ENCODE measurements at places on chromosomes 1 and 21.

- no peak for DNase-seq
These were observed 6.6 kb upstream of the CD46 start for GRCh38 chr1:207745285-207745684.

GRCh38 chr1:224182866-224183590 lies at the start of gene DEGS1:
Gene DEGS1 (plus strand): TSS chr1:224183240. CDS start chr1:224183337, 97 bp downstream.
- peak; percentile 82 for DNase-seq

GRCh38 chr1:21781815-21782348 lies 1.1 kb downstream of the USP48 start:
- no peak for DNase-seq

DNA sequence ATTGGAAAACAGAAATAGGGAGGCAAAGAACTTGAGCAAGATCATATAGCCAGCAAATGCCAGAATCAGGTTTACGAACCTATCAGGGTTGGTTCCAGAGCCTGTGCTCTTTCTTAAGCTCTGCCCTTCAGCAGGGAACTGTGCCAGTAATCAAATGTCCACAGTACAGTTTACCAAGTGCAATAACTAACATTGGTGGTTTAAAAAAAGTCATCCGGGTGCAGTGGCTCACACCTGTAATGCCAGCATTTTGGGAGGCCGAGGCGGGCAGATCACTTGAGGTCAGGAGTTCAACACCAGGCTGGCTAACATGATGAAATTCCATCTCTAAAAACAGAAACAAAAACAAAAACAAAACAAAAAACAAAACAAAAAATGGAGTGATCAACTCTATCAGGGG lies 182.7 kb downstream of the LMX1A start:
- no peak for DNase-seq

DNA sequence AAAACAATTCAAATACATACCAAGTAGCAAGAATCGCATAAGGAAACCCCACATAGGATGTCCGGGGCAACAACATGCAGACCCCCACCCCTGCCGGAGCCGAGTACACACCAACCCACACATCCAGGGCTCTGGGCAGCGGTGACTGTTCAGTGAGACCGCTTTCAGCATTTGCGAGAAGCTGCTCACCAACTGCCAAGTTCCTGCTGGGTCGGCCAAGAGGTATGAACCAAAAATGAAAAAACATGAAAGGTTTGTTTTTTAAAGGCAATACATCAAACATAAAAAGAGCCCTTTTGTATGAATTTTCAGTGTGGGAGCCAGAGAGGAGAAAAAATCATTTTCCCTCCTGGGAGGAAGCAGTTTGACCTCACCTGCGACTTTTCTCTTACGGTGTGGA lies 92.3 kb downstream of the SIM2 start:
- DNase-seq = no peak

DNA sequence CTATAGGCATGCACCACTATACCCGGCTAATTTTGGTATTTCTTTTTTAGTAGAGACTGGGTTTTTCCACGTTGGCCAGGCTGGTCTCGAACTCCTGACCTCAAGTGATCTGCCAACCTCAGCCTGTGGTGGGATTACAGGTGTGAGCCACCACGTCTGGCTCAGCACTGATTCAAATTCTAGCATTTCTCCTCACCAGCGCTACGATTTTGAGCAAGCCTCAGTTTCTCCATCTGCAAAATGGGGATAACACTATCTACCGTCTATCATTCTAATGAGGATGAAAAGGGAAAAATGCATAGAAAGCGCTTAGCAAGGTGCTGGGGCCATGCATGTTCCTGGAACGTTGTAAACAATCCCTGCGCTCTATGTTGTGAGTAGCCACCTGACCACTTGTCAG lies 49.0 kb upstream of the DISP3 start:
- no peak for DNase-seq

- no peak for DNase-seq
These were observed 136.2 kb upstream of the DMRTA2 start for GRCh38 chr1:50559421-50559820.
